Fibroblast of lung (primary cell): ENCODE measurements at places on chromosomes 3 and 15. TPM values are rescaled to one million over a fixed set of nuclear protein-coding genes. Genes with fewer than 3 reads are reported as not detected.

DNA sequence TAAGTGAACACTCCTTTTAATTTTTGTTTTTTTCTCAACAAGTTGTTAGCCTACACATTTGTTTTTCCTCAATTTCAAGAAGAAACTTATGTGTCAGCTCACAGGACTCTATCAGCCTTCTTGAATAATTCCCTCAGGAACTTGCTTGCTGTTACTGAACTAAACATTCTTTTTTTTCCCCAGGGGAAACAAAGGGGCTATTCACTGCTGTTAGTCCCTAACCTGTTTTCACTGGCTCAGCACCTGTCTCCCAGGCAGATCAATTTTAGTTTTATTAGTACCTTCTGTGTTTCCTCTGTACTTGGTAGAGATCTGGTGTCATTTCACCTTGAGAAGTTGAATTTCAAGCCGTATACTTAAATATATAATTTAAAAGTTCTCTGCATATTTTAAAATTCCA is 644.6 kb downstream of the CADM2 start:
- no peak for DNase-seq

DNA sequence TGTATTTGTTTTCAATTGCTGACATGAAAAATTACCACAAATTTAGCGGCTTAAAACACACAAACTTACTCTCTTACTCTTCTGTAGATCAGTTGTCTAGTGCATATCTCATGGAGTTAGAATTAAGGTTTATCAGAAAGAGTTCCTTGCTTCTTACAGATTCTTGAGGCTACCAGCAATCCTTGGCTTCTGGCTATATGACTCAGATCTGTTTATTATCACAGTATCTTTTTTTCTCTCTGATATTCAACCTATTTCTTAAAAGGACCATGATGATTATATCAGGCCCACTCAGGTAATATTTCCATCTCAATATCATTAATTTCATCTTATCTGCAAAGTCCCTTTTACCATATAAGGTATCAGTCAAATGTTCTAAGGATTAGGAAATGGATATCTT is 263.5 kb upstream of the BCHE start:
- DNase-seq, result peak; percentile 5

GRCh38 chr15:70605606-70606410 is 157.6 kb downstream of the UACA start:
- DNase-seq, result peak; percentile 90

GRCh38 chr3:186267758-186268157 is 94.3 kb downstream of the DGKG start:
- no peak for DNase-seq

GRCh38 chr3:13607821-13608597 is 59.1 kb downstream of the FBLN2 start:
- DNase-seq, result no peak

GRCh38 chr15:51212909-51213308 is 118.2 kb upstream of the TNFAIP8L3 start:
- DNase-seq, result no peak

COL6A5 gene
- 0.06 TPM in 1 of 2 replicates, not detected in the other for polyA plus RNA-seq

GRCh38 chr15:81469154-81469553 is 95.1 kb upstream of the TMC3 start:
- no peak for DNase-seq

GRCh38 chr15:60477164-60477563 is 1.8 kb downstream of the ICE2 start:
- no peak for DNase-seq

DNA sequence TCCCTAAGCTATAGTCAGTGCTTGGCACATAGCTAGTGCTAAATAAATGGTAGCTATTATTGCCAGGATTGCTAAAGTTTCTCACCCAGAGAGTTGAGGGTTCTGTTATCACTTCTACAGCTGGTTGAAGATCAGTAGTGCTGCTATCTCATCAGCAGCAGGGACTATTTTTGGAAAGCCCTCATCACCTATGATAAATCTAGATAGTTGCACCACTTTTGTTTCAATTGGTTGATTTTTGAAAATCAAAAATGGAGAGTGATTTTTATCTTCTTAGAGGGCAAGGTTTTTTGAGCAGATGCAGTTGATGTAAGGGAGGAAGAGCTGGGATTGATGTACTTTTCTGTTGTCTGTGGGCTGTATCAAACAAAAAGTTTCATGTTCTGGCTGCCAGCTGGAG is 101.6 kb downstream of the ST6GAL1 start:
- no peak for DNase-seq

GRCh38 chr3:114527036-114527644 is 233.3 kb downstream of the TIGIT start:
- DNase-seq, result peak; percentile 13

DNA sequence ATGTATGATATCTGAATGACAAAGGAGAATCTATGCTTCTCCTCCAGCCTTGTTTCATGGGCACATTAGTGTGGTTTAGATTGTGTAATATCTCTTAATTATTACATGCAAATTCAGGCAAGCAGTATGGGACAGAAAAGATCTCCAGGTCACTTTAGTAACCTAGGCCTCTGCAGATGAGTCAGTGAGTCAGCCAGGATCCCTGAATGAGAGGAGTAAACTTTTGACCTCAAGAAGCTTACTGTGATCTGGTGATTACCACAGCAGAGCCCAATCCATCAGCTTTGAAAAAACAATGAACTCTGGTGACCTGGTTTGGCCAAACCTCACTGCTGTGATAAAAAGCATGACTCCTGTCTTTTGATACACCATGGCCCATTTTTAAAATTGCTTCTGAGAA is 107.8 kb downstream of the LRRN1 start:
- DNase-seq, result no peak

DNA sequence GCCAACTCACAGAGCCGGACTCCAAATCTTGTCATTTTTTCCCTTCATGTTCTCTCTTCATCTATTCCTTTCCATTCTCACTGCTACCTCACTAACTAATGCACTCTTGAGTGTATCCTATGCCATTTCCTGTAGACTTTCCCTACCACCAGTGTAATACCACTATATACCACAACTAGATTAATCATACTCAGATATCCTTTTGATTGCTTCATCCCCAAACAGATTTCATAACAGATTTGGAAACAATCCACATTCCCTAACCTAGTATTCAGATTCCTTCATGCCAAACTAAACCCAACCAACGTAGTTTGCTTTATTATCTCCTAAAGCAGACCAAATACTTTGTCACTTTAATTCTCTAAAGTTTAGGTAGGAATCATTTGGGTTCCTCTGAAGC is 2.6 kb upstream of the PLOD2 start:
- peak; percentile 94 for DNase-seq

ZPLD1 gene
- 0.02 TPM in 1 of 2 replicates, not detected in the other for polyA plus RNA-seq

SH2D7 gene
- polyA plus RNA-seq, result 0.03 TPM in 1 of 2 replicates, not detected in the other

DNA sequence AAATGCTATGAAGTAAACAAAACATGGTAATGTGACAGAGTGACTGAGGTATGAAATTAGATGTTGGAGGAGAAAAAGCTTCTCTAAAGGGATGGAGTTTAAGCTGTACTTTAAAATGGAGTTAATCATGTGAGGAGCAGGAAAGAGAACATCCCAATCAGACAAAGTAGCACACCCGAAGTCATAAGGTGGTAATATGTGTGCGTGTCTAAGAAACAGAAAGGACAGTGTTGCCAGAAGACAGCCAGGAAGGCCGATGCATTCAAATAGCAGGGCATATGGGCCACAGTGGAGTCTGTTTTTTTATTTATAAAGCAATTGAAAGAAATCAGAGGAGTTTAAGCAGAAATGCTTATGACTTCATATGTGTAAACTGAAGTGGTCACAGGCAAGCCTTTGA is 376.3 kb downstream of the NLGN1 start:
- no peak for DNase-seq

GRCh38 chr15:33608714-33609113 is 297.9 kb downstream of the RYR3 start:
- no peak for DNase-seq

XCR1 gene
- polyA plus RNA-seq, result 0.01 and 0.02 TPM in 2 replicates
